ENCODE measurements at places on chromosomes 3 and 15.
A peak's percentile ranks its signal among the peaks of the same experiment; 100 is the strongest.

GRCh38 chr15:41974041-41974440 is 1.7 kb upstream of the EHD4 start:
- DNase-seq: no peak

DNA sequence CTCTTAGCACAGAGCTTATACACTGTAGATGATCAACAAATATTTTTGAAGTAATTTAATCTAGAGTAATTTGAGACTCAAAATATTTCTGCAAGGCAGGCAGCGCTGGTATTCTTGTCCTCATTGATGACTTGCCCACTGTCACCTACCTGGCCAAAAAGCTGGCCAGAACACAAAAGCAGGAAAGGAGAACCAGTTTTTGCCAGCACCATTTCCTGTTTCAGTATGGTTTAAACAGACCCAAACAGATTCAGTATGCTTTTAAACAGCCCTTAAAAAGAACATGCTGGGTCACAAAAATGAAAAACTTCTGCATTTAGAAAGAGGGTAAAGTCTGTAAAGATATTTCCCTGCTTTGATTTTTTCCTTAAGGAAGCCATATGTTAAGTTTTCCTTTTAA is 42.3 kb upstream of the ZNF280D start:
- no peak for DNase-seq

- no peak for DNase-seq
Measured at GRCh38 chr15:86329311-86330013, 249.8 kb downstream of the AGBL1 start.

DNA sequence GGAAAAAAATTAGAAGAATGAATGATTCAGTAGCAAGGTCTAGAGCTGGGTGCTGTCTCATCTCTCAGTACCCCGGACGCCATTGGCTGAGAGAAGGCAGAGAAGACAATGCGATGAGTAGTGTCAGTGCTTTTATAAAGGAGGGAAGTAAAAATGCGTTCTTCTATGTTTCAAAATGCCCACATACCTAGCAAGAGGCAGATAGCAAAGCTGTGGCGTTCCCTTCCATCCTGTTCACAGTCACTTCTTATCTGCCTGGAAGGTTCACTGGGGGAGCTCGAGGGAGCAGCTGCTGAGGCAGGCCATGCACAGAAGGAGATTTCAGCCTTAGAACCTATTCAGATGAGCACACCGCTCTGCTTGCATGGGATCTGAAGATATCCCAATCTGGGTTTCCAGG is 234.0 kb downstream of the RPLP1 start:
- DNase-seq: no peak

DNA sequence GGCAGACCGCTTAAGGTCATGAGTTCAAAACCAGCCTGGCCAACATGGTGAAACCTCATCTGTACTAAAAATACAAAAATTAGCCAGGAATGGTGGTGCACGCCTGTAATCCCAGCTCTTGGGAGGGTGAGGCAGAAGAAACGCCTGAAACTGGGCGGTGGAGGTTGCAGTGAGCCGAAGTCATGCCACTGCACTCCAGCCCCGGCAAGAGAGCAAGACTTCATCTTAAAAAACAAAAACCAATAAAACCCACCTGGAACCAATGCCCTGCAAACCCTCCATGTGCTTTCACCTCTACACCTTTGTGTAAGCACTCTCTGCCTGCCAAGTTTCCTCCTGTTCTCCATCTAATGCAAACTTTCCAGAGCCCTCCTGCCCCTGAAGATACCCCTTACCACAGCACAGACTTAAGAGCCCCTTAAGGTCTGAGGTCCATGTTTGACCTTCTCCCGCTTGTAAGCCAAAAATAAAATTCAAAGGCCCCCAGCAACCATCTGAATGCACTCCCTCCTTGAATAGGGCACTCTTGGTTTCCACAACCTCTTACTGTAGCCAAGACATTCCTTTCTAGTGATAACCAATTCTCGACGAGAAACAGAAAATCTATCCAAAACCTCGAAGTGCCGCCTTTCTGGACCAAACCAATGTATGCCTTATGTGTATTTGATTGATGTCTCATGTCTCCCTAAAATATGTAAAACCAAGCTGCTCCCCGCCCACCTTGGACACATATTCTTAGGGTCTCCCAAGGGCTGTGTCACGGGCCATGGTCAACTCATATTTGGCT is 3.0 kb downstream of the RPL32 start:
- peak; percentile 58 for DNase-seq

DNA sequence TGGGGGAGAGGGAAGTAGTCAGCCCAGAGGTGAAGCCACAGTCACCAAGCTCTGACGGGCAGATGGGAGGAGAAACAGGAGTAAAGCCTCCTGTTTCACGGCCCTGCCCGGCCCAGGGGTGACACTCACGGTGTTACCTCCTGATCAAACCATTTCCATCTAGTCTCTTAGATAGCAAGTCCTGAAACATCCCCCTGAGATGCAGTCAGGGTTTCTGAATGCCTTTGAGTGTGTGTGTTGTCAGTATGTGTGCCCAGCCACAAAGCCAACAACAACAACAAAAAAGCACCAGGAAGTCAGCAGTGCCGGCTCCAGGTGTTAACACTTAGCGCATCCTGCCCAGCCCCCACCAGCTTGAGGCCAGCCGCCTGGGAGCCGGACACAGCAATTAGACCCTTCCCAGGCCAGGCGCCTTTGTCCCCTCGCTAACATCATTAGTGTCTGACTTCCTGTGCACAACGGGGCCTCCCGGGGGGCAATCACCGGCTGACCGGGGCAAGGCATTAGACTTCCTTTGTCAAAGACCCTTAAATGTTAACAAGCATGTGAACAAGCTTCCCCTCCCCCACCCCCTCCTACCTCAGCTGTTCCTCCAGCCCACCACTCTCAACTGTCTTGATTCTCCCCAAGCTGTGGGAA is 34.5 kb downstream of the IL17RD start:
- peak; percentile 25 for DNase-seq

GRCh38 chr15:22226034-22226790 is 145.9 kb downstream of the OR4M2 start:
- DNase-seq: no peak

GRCh38 chr15:39588531-39589192 is 7.8 kb downstream of the THBS1 start:
- DNase-seq: peak; percentile 34

DNA sequence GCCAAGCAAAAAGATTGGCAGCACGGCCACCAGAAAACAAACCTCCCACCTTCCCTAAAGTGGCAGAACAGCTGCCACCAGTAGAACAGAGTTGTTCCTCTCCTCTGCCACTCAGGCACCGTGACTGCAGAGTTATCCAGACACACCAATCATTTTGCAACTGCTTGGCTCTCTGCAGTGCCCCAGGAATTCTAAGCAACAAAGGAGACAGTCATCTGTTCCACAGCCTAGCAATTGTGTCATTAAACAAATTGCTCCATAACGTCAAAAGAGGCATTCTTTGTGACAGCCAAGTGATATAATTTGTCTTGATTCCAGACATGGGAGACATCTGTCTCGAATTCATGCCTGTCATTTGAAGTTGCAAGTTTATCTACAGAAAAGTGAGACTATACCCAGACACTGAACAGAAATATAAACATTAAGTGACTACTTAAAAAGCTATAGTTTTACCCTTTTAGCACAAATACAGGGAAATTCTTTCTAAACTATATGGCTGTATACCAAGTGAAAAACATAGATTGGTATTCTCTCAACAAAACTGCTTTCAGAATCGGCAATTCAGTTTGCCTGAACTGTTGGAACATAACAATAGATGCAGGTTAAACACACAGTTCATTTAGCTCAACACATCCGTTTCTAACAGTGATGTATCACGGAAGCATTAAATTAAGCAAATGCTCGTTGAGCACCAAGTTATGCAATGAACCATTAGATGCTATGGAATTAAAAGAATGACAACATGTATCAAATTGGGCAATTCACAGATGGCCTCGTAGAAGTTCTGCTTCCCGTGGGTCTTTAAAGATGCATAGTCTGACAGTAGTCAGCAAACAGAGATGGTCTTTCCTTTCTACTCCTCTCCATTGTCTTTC is 281.3 kb downstream of the FGF12 start:
- DNase-seq: no peak

GRCh38 chr3:36011791-36012190 is 368.5 kb upstream of the STAC start:
- no peak for DNase-seq

GRCh38 chr15:67232591-67232990 is 21.9 kb downstream of the AAGAB start:
- DNase-seq: no peak

DNA sequence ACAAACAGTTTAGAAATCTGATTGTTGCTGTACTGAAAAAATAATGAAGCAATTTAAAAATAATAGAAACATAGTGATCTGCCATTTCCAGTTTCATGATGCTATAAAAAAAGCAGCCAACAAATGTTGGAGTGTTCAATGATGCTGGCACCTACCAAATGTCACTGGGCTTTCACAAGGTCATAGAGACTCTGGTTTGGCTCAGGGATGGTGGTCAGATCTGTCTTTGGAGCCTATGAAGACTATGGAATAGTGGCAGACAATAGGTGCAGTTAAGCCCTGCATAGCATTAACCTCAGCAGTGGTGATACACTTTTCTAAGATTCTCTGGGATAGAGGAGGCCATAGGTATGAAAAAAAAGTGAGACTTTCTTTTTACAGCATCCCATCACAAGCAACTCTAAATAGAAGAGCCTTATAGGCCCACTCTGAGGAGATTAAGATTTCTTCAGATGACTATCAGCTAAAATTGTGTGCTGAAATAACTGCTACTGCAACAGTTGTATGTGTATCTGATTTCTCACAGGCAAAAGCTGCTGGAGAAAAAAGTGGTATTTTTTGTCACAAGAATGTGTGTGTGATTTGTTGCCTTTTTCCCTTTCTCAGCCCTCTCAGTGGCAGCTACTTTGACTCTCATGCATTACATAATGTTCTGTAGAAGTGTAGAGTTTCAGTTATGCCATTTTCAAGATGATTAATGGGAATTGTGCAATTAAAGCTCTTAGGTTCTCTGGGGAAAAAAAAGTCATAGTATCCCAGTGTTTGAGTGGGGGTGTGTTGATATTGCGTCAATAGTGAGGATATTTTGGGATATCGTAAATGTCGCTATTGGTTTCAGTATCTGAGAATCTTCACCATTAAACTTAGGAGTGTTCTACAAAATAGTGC is 137.4 kb downstream of the MBNL1 start:
- DNase-seq: peak; percentile 94

DNA sequence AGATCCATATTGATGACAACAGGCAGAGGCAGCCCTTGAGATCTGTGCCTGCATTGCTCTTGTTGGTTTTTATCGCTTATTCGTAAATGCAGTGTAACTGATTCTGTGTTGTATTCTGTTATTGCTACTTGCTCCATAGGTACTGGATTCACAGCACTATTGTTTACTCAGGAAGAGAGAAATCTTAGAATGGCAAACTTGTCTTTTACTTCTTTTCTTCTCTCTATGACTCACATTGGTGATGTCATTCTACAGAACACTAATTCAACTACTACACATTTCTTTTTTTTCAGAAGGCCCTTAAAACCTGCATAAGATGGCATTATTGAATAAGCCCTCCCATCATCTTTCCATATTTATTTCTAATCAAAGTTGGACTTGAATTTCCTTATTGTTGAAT is 201.0 kb upstream of the GBE1 start:
- no peak for DNase-seq

DNA sequence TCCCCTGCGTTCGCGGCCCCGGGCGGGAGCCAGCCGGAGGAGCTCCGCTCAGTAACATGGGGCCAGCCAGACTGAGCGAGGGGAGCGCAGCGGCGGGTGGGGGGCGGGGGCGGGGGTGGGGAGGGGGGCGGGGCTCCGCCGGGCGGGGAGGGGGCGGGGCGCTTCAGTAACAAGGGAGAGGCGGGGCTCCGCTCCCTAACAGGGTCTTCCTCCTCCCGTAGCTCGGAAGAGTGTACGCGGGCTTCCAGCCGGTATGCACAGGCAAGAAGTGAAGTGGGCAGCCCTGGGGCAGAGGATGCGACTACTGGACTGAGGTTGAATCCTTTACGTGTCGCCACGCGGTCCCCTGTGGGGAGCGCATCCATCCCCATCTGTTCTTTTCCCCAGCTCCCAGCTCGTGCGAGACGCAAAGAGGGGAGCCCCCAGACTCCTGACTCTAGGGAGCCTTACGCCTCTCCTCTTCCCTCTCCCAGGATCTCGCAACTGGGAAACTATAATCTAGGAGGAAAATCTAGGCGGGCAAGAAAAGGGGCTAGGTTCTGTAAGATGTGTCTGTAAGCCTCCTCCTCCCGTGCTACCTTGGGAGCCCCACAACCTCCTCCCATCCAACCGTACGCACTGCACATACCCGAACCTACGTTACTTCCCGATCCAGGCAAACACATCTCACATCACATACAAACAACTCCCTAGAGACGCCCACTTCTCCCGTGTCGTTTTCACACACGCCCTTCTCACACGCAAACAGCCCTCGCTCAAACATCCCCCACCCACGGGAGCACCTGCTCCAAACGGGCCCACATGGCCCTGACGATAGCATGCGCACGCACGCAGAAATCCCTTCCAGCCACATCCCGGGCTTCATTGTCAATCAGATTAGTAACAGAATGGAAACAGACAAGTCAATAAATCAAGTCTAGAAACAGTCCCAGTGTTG is at the start of gene SHF:
Gene SHF (minus strand): TSS at position 73 of the 937 bp plus-strand sequence. CDS start 15 bp downstream, at position 58.
- DNase-seq: peak; percentile 35

- no peak for DNase-seq
Measured at GRCh38 chr3:13054341-13055285, 18.6 kb downstream of the IQSEC1 start.

DNA sequence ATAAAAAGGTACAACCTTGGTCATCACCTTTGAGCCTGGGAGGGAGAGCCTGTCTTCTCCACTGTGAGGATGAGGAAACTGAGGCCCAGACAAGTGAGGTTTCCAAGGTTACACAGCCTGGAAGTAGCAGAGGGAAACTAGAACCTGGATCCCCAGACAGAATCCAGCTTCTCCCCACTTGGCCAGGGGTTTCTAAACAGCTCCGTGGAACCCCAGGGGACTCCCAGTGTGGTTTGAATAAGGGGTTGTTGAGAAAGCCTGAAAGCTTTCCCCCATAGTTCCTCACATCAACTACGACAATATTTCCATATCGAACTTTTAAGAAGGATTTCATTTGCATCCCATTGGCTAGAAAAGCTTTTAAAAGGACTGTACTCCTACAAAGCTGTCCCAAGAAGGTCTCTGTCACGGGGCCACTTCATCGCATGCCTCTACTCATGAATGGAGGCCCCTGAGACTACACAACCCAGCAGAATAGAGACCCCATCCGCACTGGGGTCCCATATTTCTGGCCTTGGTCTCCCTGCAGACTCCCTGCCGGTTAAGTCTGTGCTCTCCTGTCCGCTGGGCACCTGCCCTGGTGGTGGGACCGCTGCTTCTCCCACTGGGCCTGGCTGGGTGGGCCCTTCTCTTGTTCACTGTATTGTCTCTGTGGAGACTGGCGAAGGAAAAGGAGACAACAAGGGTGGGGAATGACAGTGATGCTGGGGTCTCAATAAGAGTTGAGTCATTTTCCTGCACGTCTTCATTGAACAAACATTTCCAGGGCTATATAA is 178.5 kb downstream of the SMAD6 start:
- no peak for DNase-seq

DNA sequence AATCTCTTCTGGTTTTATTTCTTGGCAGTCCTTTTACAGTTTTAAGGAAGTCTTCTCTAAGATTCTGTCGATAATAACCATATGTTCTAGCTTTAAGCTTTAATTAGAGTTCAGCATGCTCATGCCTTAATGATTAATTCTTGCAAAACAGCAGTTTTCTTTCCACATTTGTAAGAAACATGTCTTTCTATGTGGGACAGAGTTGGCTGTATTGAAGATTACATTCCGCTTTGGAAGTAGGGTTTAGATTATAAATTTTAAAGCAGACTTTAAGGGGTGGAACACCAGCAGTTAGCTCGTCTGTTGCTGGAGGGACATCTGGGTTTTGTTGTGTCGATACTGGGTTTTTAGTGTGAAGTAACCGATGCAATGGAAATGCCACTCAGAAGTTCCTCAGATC is 35.3 kb downstream of the SQOR start:
- peak; percentile 4 for DNase-seq

All from fibroblast of the aortic adventitia (primary cell).